ENCODE measurements at places on chromosomes 11 and 22.

- no peak for DNase-seq
Measured at GRCh38 chr11:89235083-89235482, 57.4 kb downstream of the TYR start.

DNA sequence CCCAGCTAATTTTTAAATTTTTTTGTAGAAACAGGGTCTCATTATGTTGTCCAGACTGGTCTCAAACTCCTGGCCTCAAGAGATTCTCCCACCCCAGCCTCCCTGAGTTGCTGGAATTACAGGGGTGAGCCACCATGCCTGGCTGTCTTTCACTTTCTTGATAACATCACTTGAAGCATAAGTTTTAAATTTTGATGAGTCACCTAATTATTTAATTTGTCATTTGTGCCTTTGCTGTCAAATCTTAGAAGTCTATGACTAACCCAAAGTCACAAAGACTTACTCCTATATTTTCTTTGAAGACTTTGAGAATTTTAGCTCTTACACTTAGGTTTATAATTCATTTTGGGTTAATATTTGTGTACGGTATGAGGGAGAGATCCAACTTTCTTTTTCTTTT is 14.5 kb upstream of the MSANTD2 start:
- DNase-seq = peak; percentile 41

- no peak for DNase-seq
Measured at GRCh38 chr11:27060816-27061460, 20.3 kb downstream of the BBOX1 start.

DNA sequence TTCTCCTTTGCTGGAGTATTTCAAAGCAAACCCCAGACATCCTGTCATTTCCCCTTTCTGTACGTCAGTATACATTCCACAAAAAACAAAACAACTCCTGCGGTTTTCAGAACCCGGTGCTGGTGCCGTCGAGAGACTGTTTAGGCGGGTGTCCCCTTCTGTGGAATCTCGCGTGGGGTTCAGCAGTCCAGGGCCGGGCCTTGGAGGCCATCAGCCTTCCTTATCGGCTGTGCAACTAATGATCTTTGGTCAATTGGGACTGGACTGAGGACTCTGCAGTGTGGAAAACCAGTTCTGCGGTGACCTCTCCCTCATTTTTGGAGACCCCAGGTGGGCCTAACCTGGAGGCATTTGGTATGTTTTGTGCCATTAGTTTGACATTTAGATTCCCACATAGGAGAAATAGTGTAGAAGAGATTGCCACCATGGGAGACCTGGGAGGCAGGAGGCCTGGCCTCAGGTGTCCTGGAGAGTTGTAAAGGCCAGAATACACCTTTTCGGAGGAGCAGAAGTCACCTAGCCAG is 84.4 kb downstream of the TBC1D22A start:
- DNase-seq = no peak

DNA sequence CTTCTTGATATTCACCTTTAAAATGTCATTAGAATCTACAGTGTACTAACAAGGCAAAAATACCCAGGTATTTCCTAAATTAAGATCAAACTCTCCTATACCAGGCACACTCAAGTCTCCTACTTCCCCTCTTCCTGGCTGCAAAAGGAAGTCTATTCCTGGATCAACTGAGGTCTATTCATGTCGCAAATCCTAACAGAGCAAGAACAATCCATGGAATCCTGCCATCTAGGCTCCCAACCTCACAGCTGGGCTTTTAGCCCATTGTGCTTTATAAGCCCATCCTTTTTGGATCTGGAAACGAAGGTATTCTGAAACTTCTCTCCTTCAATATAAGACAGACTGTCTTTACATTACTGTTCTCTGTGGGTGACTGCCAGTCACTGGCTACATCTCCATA is 161.8 kb downstream of the SOX6 start:
- no peak for DNase-seq

- peak; percentile 69 for DNase-seq
Measured at GRCh38 chr11:1203505-1204271, 19.2 kb upstream of the MUC5B start.

DNA sequence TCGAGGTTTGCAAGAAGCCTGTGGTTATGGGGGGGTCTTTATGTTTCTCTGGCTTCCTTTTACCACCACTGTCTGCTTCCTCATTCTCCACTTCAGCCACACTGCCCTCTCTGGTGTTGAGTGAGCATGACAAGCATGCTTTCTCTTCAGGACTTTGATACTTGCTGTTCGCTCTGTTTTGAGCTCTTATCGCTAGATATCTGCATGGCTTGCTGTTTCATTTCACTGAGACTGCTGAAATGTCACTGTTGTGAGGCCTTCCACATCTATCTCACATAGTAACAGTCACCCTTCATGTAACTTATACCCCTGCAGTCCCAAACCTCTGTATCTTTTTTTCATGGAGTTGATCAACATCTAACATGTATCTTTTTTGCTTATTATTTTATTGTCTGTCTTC is 59.8 kb downstream of the TMEM135 start:
- peak; percentile 76 for DNase-seq

GRCh38 chr22:36331306-36331911 is 56.4 kb downstream of the MYH9 start:
- DNase-seq = peak; percentile 96

- no peak for DNase-seq
Measured at GRCh38 chr11:69649576-69649900, 8.6 kb downstream of the CCND1 start.

- DNase-seq = peak; percentile 62
Measured at GRCh38 chr22:22753526-22754267, 109.3 kb downstream of the GGTLC2 start.

DNA sequence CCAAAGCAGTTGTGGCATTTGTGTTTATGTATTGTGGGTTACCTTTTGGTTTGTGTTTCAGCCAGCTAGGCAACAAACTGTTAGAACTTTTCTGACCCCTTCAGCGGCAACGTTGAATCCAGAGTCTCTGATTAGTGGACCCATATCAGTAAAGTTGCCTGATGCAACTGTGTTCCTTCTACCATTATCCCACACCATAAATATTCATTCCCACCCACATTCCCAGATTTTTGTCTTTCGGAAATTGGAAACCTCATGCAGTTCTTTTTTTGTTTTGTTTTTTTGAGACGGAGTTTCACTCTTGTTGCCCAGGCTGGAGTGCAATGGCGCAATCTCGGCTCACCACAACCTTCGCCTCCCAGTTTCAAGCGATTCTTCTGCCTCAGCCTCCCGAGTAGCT is 30.7 kb upstream of the RBX1 start:
- DNase-seq = no peak

DNA sequence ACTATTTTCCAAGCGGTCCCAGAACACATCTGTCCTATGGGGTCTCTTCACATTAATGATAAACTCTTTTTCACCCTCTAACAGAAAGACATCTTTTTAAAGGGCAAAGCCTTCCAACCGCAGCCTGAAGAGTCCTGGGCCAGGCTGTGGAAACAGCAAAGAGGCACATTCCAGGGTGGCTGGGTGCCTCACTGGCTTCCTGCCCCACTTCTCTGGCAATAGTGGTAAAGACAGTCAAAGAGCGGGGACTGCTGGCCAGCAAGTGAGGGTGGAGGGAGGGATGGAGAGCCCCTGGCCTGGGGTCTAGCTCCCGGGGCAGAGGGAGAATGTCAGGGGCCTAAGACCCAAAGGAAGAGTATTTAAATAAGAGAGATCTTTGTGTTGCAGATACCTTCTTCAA is 10.2 kb upstream of the CHST1 start:
- no peak for DNase-seq

DNA sequence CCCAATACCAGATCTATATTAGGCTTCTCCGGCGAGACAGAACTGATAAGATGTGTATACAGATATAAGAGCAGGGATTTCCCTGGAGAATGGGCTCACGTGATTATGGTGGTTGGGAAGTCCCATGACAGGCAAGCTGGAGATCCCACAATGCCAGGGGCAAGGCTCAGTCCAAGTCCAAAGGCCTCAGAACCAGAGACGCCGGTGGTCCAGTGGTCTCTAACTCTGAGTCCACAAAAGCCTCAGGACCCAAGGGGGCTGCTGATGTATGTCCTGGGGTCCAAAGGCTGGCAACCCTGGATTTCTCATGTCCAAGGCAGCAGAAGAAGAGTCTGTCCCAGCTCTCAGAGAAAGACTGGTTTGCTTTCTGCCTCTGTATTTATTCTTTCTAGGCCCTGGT is 15.8 kb upstream of the OSBPL5 start:
- no peak for DNase-seq

GRCh38 chr11:15189641-15190365 is 75.1 kb downstream of the INSC start:
- DNase-seq = no peak

DNA sequence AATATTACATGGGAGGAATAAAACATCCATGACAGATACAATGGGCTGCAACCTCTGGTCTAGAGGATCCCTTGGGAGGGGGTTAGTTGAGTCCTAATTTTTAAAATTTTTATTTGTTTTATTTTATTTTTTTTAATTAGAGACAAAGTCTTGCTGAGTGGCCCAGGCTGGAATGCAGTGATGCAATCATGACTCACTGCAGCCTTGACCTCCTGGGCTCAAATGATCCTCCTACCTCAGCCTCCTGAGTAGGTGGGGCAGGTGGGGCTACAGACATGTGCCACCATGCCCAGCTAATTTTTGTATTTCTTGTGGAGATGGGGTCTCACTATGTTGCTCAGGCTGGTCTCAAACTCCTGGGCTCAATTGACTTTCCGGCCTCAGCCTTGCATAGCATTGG is 43.1 kb downstream of the FDX1 start:
- DNase-seq = peak; percentile 73

DNA sequence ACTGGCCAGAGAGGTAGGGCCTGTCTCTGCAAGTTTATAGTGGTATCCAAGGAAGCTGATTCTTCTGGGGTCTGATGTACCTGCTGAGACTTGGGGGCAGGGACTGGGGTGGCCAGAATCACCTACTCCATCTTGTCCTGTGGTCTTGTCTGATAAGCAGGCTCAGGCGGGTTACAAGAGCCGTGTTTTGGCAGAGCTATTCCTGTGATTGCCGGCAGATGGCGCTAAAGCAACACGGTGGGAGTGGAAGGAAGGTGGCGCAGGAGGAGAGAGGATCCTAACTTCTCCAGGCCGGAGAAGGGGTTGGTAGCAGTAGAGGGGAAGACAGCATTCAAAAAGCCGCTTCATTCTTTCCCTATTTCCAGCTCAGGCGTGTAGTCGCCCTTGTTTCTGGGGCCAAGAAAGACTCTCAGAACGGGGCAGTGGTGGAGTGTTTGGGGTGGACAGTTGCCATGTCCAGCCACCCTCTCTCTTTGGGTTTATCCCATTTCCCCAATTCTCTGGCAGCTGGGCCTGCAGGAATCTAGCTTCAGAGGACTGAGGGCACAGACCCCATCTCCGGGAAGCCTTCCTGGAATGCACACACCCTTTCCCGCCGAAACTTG is 15.1 kb downstream of the CHRM1 start:
- DNase-seq = peak; percentile 98

DNA sequence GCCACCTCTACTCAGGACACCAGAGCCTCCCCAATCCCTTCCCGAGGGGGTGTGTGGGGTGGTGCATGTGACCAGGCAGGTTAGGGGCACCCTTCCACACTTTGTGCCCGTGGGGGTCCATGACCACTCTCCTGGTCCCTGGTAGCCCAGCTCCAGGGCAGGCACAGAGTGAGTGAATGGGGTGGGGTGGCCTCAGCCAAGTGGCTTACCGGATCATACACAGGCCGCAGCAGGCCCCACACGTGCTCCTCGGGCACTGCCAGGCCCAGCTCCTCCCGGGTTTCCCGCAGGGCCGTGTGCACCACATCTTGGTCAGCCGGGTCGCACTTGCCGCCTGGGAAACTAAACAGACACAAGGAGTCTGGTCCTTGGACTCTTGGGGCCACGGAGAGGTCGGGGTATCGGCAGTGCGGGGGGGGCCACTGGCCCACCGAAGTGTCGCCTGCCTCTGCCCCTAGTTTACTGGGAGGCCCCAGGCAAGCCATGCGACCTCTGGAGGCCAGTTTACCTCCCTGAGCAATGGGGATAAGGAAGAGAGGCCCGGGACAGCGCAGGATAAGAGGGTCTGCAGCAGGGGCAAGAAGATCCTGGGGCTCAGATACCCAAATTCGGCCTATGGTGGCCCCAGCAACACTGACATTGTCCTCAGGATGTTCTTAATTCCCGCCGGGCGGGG is 889 bp downstream of the NUDT8 start:
- DNase-seq = no peak

DNA sequence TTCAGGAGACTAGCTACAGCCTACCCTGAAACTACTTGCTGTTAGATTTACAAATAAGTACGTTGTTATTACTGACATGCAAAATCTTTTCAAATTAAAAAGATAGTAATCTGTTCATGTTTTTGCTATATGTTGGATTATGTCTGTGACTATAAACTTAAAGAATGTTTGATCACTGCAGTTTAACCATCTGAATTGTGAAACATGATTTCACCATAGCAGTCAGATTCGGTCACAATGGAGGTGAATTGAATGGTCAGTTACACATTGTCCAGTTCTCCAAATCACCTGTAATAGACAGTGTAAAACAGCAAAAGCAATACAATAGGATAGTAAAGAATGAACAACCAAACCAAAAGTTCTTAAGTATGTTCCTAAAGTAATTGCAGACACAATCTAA is 43.3 kb downstream of the CCDC83 start:
- DNase-seq = no peak

DNA sequence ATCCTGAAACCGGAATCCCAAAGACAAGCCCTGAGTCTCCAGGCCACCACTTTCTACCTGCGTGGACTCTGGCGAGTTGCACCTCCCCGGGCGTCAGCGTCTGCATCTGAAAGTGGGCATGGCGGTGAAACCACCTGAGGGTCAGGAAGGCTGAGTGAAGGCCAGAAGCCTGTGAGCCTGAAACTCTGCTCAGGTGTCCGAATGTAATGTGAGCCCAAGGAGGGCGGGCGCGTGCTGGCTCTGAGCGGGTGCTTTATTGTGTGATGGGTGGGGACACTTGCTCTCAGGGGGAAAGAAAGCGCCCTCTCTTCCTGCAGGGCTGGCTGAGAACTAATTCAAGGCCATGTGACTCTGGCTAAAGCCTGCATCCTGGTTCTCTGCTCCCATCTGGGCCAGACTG is 135.6 kb downstream of the ST3GAL4 start:
- no peak for DNase-seq

GRCh38 chr11:1160231-1161101 is 2.7 kb downstream of the MUC5AC start:
- no peak for DNase-seq

- no peak for DNase-seq
Measured at GRCh38 chr11:134486704-134487103, 74.7 kb upstream of the B3GAT1 start.

DNA sequence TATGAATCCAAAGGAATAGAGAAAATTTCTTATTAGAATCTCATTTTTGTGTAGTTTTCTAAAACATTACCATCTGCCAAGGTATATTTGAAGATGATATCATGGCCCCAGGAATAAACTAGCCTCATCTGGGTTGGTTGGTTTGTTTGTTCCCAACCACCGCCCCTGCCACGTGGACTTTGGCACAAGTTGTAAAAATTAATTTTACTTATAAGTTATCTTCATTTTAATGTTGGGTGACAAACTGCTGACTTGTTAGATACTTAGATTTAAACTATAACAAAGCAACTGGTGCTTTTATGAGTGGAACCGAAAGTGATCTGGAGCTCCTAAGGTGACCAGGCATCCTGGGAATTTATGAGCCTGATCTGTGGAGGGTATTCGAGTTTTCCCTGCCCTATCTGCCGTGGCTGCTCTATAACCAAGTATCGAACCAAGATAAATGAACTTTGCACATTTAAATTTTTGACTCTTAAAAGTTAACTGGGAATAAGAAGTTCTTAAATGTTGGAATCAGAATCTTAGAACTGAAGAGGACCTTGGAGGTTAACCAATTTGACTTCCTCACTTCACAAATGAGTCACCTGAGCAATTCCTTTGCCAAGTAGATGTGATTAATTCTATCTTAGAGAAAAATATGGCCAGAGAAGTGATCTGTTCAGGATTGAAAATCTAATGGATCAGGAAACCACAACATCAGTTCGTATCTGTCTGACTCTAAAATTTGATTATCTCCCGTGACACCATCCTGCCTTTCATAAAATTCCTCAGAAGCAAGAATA is 129.1 kb upstream of the ARHGAP42 start:
- peak; percentile 84 for DNase-seq
